ENCODE measurements at places on chromosomes 3 and 15. TPM values are rescaled to one million over a fixed set of nuclear protein-coding genes. Genes with fewer than 3 reads are reported as not detected.

The TP63 gene
- total RNA-seq, result 0.20 TPM

The PLA2G4D gene
- not detected for total RNA-seq

The CCK gene
- not detected for total RNA-seq

The IMPG2 gene
- 0.20 TPM for total RNA-seq

The KBTBD13 gene
- total RNA-seq, result 10.6 TPM

The ITIH1 gene
- total RNA-seq, result not detected

The SV2B gene
- total RNA-seq, result 2.5 TPM

The SOX2 gene
- total RNA-seq, result 0.22 TPM

The PLOD2 gene
- total RNA-seq, result 19.2 TPM

The TMCO5A gene
- total RNA-seq, result not detected

The WWTR1 gene
- total RNA-seq, result 40.0 TPM

The TMEM40 gene
- total RNA-seq, result 2.8 TPM

The SPINK8 gene
- total RNA-seq, result not detected

- peak; percentile 73 for DNase-seq
Observed at GRCh38 chr3:126212620-126213378, 32.4 kb upstream of the ALDH1L1 start.

DNA sequence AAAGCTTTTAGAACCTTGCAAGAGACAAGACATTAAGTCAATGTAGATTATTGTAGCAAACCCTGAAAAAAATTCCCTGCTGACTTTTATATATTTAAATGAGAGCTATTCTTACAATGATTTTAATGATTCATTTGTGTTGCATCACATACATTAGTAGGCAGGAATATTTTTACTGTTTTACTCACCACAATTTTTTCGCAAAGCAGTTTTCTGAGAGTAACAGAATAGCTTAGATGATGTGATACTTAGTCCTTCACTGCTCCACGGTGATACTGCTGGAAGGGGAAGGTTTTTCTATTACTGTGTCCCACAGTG lies 43.9 kb upstream of the CLRN1 start:
- no peak for DNase-seq

DNA sequence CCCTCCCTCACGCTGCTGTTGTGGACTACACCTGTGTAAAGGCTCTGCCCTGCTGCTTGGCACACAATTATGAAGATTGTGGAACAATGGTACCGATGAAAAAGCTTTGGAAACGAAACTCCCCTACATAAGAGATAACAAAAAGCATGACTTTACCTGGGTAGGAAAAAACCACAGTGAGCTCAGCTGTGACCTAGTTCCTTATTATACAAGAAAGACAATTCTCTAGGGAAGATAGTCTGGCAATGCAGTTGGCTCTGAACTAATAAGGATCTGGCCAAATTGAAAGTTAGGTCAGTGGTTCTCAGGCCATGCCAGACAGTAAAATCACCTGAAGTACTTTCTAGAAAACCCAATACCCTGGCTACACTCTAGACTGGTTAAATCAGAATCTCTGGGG lies 16.1 kb downstream of the CLEC3B start:
- no peak for DNase-seq

GRCh38 chr3:169861871-169862270 lies 7.9 kb downstream of the LRRC31 start:
- no peak for DNase-seq

GRCh38 chr3:53551324-53551723 lies 56.9 kb downstream of the CACNA1D start:
- no peak for DNase-seq

DNA sequence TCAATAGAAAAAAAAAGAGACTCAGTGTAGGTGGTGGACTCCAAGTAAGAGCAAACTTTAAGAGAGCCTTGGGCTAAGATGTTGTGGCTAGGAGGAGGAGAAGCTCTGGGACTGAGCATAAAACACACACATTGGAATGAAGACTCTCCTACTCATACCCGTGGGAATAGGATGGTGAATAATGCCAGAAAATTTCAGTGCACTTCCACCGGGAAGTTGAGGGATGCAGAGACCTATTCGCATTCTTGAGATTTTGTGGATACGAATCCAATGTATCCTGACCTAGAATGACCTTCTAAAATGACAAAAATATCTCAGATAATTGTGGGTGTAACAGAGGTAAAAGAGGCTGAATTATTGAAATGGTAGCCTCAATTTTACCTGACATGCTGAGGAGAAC lies 388.7 kb upstream of the SGO1 start:
- no peak for DNase-seq

- peak; percentile 43 for DNase-seq
Observed at GRCh38 chr3:160006282-160007163, 17.9 kb downstream of the IL12A start.

GRCh38 chr3:170054204-170054603 lies 16.4 kb downstream of the GPR160 start:
- DNase-seq, result no peak

DNA sequence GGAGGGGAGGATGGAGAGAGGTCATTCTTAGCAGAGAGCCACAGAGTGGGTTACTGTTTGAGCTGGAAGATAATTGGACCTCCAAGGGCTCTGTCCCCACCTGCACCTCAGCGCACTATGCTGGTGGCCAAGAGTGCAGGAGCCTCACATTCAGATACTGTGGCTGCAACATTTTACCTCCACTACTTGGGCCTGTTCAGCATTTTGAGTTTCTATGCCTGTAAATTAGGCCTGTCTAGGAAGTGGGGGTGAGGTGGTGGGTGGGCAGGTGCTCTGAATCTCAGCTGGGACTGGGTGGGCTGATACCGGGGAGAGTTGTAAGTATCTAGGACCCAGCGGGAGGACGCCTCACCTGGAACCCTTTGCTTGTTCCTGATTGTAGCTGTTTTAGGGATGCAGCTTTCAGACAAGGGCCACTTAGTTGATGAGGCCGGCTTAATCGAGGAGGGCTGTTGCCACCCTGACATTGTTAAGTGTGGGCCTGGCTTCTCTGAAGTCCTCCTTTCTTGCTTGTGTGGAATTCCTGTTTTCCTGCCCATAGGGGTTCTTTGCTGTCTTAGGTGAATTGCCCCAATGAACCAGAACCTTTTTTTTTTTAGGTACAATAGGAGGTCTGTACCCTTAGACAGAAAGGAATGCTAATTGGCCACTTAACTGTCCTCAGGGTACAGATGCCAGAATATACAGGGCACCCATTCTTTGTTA lies 83.8 kb downstream of the SMAD3 start:
- DNase-seq, result no peak

GRCh38 chr3:114928989-114929640 lies 218.0 kb downstream of the ZBTB20 start:
- no peak for DNase-seq

DNA sequence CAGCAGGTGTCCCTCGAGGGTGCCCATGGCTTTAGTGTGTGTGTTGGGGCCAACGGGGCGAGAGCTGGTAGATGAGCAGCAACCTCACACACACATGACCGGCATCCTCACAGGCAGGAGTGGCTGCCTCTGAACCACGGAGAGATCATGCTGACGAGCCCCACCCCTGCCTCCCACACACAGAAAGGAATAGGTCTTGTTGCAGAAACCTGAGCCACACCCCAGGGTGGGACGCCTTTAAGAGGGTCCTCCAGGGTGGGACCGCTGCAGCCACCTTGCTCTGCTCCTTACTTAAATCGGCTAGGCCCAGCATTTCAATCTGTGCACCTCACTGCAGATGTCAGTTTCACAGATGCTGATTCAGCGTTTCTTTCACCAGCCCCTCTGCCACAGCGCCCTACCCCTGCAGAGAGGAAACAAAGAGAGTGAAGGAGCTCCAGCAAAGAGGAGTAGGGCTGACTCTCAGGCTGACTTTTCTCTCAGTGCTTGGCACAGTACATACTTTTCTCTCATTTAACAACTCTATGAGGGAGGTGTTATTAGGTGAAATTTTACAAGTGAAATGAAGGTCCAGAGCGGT lies 61.2 kb upstream of the EPHB3 start:
- DNase-seq, result no peak

DNA sequence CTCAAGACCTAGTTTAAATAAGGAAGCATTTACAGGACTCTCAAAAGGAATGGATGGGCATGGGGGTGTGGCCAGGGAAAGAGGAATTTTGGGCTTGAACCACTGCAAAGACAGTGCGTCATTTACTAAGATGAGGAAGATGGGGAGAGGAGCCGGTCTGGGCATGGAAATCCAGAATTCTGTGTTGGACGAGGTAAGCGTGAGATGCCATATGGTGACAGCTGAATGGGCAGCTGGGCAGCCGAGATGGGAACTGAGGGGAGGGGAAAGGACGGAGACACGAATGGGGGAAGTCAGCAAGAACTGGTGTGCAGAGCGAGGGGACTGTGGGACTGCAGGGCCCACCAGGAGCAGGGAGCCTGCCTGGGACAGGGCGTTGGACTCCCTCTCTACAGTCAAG lies 24.2 kb downstream of the TMEM44 start:
- no peak for DNase-seq

- DNase-seq, result no peak
Observed at GRCh38 chr3:58216496-58217195, 5.9 kb upstream of the DNASE1L3 start.

DNA sequence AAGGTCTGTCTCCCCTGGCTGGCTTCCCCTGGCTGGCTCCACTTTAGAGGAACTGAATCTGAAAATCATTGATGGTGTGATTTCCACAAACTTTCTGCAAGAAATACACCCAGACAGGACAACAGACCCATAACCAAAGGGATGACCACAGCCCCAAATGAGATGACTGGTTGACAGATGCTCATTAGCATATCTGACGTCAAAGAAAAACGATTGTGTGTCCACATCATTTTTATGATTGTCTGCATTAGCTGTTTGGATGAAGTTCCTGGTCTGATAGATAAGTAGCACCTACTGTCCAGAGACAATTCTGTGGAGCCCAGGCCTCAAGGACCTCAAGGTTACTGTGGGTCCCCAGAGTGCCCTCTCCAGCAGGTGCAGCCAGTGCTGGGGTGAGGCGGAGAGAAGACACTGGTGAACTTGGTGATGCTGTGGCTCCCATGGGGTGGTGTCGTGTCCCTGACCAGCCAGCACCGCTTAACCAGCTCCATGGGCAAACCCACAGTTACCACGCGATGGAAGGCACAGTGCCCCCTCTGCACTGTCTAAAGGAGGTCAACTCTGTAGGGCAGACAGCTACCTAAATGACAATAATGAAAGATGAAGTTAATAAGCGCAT lies 127.4 kb downstream of the NSMCE3 start:
- no peak for DNase-seq

DNA sequence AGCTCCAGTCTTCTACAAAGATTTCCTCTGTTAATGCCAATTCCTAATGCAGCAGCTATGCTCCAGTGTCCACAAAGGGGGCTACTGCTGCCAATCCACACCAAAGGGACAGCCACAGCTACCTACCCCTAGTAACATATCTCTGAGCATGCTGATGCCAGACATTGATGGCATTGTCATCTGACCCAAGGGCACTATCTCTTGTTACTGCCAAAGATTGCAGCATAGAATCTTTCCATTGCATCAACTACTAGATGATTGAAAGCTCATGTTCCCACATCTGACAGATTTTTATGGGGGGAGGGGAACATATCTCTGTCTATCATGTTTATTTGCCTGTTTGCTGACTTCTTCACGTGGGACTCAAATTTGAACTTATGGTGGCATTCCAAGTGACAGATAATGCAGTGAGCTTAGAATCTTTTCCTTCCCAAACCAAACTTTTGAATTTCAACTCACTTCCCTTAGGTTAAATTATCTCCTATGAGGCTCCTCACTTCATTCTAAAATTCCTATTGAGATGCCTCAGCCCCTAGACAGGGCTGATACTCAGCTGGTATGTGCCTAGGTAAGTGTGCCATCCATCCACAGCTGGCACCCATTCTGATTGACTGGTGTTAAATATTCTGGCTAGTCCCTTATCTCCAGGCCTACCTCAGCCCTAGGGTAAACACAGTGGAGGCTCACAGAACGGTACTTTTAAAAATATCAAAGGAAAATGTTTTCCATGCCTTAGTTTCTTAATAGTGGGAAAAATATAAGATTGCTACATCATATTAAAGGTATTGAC lies 100.3 kb downstream of the STRIT1 start:
- no peak for DNase-seq

DNA sequence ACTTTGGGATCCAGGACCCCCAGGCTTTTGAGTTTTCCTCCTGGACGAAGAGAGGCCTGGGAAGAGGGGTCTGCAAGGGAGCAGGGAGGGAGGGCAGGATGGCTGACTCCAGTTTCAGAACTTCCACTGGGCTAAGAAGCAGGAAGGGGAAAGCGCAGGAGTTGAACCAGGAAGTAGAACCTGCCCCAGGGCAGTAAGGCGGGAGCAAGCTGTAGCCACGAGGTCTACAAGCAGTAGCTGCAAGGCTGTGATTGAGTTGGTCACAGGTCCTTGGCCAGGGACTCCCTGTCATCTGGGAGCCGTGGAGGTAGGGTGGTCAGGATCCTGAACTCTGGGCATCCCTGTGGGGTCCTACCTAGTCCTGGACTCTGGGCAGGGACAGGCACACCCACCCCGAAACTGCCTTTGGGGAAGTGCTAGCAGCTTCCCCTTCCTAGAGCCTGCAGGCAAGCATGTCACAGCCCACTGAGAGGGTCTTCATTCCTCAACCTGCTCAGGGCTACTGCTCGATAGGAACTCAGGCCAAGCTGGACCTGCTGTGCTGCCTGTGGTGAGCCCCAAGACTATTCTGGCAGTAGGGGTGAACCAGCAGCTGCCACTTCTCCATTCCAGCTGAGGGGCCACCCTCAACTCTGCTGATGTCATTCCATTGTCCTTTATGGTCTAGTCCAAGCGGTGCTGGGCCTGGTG lies 5.8 kb upstream of the GNAI2 start:
- no peak for DNase-seq

- peak; percentile 37 for DNase-seq
Observed at GRCh38 chr15:20353966-20354883, 187.4 kb downstream of the GOLGA6L6 start.

DNA sequence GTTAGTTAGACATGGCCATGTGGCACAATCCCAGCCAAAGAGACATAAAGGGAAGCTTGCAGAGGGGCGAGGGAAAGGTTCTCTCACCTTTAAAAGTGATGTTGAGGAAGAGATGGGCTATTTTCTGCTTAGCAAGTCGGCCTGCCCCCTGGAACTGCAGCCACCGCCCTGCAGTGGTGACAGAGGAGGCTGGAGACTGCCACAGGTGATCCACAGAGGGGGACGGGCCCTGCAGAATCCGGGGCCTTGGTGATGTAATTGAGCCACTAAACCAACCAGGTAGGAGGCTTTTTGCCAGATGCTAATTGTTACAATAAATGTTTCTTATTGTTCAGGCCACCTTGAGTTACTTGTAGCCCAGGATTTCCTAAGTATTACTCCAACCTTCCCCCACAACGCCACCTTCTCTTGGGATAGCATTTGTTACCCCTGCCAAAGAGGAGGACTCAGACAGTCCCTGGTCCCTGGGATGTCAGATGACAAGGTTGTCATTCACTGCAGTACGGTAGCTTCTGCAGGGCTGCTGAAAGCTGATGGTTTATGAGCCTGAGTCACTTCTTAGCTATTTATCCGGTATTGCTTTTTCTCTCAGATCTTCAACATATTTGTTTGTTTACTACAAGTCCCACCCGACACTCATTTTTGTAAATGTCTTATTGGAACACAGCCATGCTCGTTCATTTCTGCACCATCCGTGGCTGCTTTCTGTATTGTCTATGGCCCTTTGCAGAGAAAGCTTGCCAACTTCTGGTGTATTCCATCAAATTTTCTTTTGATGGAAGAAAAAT lies 63.3 kb upstream of the SEC61A1 start:
- no peak for DNase-seq

- no peak for DNase-seq
Observed at GRCh38 chr3:140308535-140308934, 369.3 kb upstream of the TRIM42 start.

GRCh38 chr3:54177816-54178215 lies 55.5 kb downstream of the CACNA2D3 start:
- DNase-seq, result no peak

GRCh38 chr15:27062951-27063350 lies 92.0 kb downstream of the GABRG3 start:
- DNase-seq, result no peak

GRCh38 chr3:62210011-62210410 lies 163.3 kb downstream of the FEZF2 start:
- no peak for DNase-seq
